Psoas muscle (tissue), 8 donors: ENCODE measurements at places on chromosomes 11 and 22. TPM values are rescaled to one million over a fixed set of nuclear protein-coding genes. Genes with fewer than 3 reads are reported as not detected.
A peak's percentile ranks its signal among the peaks of the same experiment; 100 is the strongest.

Gene GSTT4
- not detected for total RNA-seq

- H3K4me3 ChIP-seq = no peak overlapping the region
- H3K36me3 ChIP-seq = no peaks in the 10 kb centered on the region
- DNase-seq = no peak
- H3K27ac ChIP-seq = no peak overlapping the region
These were observed 1415.2 kb downstream of the TBC1D22A start for GRCh38 chr22:48177631-48178030.

GRCh38 chr11:80083531-80083951, 642.7 kb upstream of the TENM4 start:
- H3K36me3 ChIP-seq = no peaks in the 10 kb centered on the region
- no peak overlapping the region for H3K27ac ChIP-seq
- no peaks in the 10 kb centered on the region for H3K4me1 ChIP-seq
- H3K4me3 ChIP-seq = no peak overlapping the region
- DNase-seq = no peak

- peaks cover 8% of the 10 kb centered on the region for H3K4me1 ChIP-seq
- no peaks in the 10 kb centered on the region for H3K27me3 ChIP-seq
- H3K36me3 ChIP-seq = peaks cover 2% of the 10 kb centered on the region
- no peak overlapping the region for H3K4me3 ChIP-seq
- no peak overlapping the region for H3K27ac ChIP-seq
These were observed 30.4 kb downstream of the TBC1D22A start for GRCh38 chr22:46792841-46793261.

DNA sequence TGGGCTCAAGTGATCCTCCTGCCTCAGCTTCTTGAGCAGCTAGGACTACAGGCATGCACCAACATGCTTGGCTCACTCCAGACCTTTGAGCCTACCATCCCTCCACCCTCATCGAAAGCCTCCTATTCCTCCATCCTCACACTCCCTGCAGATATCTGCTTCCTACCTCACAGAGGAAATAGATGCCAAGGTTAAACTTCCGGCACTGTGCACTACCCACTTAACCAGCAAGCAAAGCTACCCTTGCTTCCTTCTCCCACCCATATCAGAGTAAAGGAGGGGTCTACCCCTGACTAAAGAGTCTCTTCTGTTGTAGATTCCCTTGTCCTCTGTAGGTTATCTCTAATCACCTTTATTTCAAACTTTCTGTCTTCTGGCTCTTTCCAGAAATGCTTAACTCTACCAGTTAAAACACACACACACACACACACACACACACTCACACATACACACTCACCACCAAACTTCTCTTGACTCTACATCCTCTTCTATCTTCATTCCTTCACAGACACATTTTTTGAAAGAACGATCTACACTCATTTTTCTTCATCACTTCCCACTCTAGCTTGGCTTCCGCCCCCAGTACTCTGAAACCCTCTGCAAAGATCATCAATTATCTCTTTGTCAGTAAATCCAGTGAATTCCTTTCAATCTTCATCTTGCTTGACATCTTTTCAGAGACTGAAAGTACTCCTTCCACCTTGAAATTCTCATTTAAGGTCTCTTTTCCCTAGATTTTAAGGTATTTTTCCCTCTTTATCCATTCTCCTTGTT, 10.9 kb upstream of the SIK2 start:
- no peaks in the 10 kb centered on the region for H3K27me3 ChIP-seq
- H3K4me1 ChIP-seq = no peaks in the 10 kb centered on the region
- DNase-seq = no peak
- H3K27ac ChIP-seq = no peak overlapping the region
- no peaks in the 10 kb centered on the region for H3K36me3 ChIP-seq

Gene CNGA4
- not detected for total RNA-seq

DNA sequence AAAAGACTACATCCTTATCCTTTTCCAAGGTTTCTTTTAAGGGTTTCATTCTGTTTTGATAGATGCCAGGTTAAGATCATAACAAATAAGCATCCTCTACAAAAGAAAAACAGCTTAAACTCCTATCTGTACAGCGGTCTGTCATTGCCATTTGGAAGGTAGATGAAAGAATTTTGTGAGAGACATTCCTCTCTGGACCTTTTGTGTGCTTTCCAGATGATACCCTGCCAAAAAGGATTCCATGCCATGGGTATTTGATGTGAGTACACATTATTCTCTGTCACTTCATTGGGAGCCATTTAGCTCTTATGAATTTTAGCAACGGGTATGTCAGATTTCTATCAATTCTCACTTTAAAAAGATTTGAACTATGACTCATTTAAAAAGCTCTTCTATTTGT, 153.7 kb downstream of the GRIA4 start:
- no peak overlapping the region for H3K4me3 ChIP-seq
- H3K36me3 ChIP-seq = no peaks in the 10 kb centered on the region
- no peak for DNase-seq
- H3K27me3 ChIP-seq = no peaks in the 10 kb centered on the region

DNA sequence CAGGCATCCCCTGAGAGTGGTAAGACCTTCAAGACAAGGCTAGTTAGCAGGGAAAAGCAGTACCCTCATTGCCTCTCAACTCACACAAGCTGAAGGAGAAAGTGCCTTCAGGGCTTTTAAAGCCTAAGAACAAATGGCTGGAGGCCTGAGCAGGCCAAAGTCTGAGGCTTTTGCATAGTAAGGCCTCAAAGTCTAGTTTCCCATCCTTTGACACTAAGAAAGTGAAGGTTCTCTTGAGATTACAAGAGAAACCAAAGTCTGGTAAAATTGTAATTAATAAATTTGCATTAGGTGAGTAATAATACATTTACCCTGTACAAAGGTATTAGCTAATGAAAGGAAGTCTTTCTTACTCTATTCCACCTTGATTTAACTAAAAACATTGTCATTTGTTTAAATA, 47.0 kb upstream of the CCDC89 start:
- no peaks in the 10 kb centered on the region for H3K4me1 ChIP-seq
- no peaks in the 10 kb centered on the region for H3K36me3 ChIP-seq
- H3K27me3 ChIP-seq = no peaks in the 10 kb centered on the region
- no peak overlapping the region for H3K4me3 ChIP-seq
- no peak for DNase-seq

Gene SPA17
- 0.32 TPM for total RNA-seq

DNA sequence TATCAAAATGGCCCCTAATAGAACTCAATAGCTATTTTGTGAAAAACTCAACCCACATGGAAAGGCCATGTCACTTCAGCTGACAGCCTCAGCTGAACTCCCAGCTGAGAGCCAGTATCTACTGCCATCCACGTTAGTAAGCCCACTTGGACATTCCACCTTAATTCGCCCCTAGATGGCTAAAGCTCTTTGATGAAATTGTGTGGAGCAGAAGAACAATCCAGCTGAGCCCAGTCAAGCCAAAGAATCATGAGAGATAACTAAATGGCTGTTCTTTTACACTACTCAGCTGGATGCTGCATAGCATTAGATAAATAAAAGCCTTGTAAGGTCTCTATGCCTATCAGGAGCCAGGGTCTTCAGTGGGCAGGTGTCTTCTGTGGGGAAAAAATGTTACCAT, 396.8 kb downstream of the AASDHPPT start:
- no peaks in the 10 kb centered on the region for H3K27me3 ChIP-seq
- no peak overlapping the region for H3K27ac ChIP-seq
- no peaks in the 10 kb centered on the region for H3K36me3 ChIP-seq
- H3K4me3 ChIP-seq = no peak overlapping the region

Gene EFCAB6
- 0.69 TPM for total RNA-seq

Gene NCR3LG1
- 0.09 TPM for total RNA-seq

Gene TYR
- total RNA-seq = not detected

DNA sequence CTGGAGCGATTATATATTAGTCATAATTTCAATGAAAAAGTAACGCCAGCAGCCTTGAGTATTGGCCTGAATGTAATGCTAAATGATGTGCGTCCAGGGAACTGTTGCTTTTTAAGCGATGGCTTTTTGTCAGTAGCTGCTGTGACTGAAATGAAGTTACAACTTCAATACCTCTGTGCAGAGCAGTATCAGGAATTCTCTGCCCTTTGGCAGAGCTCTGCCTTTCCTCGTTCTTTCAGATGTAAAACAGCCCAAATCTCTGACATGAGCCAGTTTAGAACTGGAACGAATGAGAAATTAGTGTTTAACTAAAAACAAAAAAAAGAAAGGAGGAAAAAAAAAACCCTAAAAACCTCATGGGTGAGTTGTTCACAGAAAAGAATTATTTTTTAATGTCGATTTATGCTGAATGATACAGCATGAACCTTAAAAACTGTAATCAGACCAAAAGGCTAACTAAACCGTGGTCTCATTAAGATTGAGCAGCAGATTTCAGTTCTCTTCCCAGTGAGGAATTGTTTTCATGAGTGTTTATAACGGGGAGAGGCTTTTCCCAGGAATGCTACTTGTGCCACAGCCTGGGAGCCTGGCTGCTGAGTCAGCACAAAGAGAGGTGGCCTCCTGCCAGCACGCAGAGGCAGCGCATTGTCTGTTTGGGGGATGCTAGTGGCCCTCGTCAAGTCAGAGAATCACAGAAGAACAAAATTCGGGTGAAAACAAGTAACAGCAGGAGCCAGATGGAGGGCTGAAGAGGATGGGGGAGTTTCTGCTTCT, 146.2 kb upstream of the RASSF10 start:
- no peak overlapping the region for H3K4me3 ChIP-seq
- H3K36me3 ChIP-seq = no peaks in the 10 kb centered on the region
- H3K27me3 ChIP-seq = no peaks in the 10 kb centered on the region
- peaks cover 23% of the 10 kb centered on the region for H3K4me1 ChIP-seq
- DNase-seq = peak; percentile 42
- H3K27ac ChIP-seq = peak overlapping the region; percentile 24

GRCh38 chr11:16814410-16815046, 76.1 kb downstream of the C11orf58 start:
- no peaks in the 10 kb centered on the region for H3K36me3 ChIP-seq
- peaks cover 6% of the 10 kb centered on the region for H3K4me1 ChIP-seq
- peak overlapping the region; percentile 46 for H3K4me3 ChIP-seq
- H3K27me3 ChIP-seq = no peaks in the 10 kb centered on the region
- no peak for DNase-seq

DNA sequence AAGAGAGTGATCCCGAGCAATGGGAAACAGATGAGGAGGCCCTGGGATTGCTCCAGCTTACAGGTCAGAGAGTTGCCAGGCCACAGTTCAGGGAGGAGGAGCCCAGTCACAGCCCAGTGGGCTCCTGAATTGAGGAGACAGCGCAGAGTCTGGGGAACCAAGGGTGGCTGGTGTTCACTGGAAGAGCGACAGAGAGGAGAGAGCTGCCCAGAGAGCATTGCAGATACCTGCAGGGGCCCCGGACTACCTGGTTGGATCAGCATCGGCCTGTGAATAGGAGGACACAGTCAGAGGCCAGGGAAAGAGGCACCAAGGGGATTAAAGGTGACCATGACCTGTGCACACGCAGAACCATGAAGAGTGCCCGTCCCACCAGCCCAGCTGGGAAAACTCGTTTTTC, 648.6 kb downstream of the TBC1D22A start:
- H3K27me3 ChIP-seq = peaks cover 5% of the 10 kb centered on the region
- H3K4me1 ChIP-seq = no peaks in the 10 kb centered on the region
- H3K27ac ChIP-seq = no peak overlapping the region
- H3K4me3 ChIP-seq = no peak overlapping the region

Gene BIK
- total RNA-seq = not detected

DNA sequence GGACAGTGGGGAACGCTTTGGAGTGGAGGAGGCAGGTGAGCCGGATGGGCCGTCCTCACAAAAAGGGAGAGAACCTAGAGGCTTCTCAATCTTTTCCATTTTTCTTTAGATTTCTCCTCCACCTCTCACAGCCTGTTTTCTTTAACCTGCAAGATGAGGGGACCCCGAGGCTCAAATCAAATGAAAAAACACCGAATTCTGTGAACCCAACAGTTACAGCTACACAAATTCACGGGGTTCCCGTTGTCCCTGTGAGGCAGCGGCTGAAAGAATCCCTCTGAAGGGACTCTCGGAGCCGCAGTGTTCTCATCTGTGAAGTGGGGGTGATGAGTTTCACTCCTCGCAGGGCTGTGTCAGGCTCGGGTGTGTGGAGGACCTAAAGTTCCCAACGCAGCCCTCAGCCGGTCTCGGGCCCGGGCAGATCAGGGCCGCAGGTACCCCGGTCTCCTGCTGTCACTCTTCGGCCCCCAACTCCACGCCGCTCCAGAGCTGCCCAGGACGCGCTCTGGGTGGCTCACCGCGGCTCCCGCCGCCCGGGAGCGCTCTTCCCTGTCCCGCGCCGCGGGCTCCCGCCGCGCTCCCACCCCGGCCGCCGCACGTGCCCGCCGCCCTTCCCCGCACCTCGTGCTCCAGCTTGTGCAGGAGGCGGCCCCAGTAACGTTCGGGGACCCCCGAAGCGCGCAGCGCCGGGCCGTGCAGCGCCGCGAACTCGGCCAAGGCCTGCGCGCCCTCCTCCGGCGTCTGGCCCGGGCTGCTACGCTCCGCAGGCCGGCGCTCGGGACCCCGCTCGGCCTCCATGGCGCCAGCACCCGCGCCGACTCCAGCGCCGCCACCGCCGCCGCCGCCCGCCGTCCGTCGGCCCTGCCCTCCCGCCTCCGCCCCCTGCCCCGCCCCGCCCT, at the start of gene TTLL12:
TTLL12 (minus strand) TSS at position 863 of the 899 bp plus-strand sequence; CDS start at position 798, 65 bp downstream.
- peak; percentile 52 for DNase-seq
- H3K4me3 ChIP-seq = peak within 1 kb of the TSS; percentile 75

Gene EML3
- 18.6 TPM for total RNA-seq

Gene JHY
- total RNA-seq = 0.30 TPM

Gene MMP12
- total RNA-seq = not detected

DNA sequence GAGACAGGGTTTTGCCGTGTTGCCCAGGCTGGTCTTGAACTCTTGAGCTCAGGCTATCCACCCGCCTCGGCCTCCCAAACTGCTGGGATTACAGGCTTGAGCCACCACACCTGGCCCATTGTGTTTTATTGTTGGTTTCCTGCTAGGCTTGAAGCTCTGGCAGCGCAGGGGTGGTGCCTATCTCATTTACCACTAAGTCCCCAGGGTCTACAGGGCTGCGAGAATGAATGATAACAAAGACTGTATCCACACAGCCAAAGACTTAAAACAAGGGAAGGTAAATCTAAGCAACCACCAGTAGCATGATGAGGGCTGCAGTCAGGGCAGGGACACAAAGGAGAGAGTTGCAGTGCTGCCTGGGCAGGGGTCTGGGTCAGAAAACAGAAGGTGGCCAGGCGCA, 37.3 kb upstream of the XBP1 start:
- H3K4me3 ChIP-seq = no peak overlapping the region
- no peak for DNase-seq
- no peaks in the 10 kb centered on the region for H3K4me1 ChIP-seq

DNA sequence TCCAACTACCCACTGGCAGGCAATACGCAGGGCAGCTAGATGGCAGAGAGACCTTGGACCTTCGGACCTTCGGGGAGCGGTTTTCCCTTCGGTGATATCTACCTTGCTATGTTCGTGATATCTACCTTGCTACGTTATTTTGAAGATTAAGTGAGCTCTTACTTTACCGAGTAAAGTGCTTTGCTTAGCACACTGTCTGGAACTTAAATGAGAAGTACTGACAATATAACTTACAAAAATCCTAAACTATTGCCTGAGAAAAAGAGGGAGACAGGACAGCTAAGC, 1.0 kb upstream of the PRDM10 start:
- H3K4me3 ChIP-seq = peak overlapping the region; percentile 84
- H3K27ac ChIP-seq = peak overlapping the region; percentile 100
- H3K27me3 ChIP-seq = no peaks in the 10 kb centered on the region
- DNase-seq = no peak
- no peaks in the 10 kb centered on the region for H3K36me3 ChIP-seq
- H3K4me1 ChIP-seq = peaks cover 21% of the 10 kb centered on the region

Gene SLC5A4
- not detected for total RNA-seq

GRCh38 chr11:6992457-6993417, 27.4 kb downstream of the ZNF214 start:
- DNase-seq = no peak
- H3K27me3 ChIP-seq = no peaks in the 10 kb centered on the region
- H3K27ac ChIP-seq = peak overlapping the region; percentile 54
